CD4-positive, alpha-beta T cell treated with Interleukin-12 subunit alpha and Interleukin-12 subunit beta, for 1 hour (primary cell): ENCODE measurements at places on chromosomes 16 and 17.
A peak's percentile ranks its signal among the peaks of the same experiment; 100 is the strongest.

DNA sequence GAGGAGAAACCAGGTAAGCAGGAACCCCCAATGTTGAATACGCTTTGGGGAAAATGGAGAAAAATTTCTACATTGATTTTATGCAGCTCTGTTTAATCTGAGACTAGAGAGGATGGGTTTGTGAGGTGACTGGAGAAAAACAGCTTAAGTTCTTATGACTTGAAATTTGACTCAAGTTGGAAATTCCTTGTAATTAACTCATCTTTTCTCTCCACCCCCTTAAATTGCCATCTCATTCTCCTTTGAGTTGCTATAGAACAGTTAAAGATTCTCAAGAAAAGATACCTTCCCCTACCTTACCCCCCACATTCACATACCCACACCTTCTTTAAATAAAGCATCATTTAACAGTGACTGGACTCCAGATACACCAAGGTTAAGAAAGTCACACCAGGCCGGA is 24.2 kb downstream of the ZNRF1 start:
- DNase-seq: no peak

GRCh38 chr17:5759501-5759925 is 175.2 kb upstream of the NLRP1 start:
- no peak for DNase-seq

GRCh38 chr17:78366109-78366848 is 6.4 kb upstream of the SOCS3 start:
- no peak for DNase-seq

- no peak for DNase-seq
Observed at GRCh38 chr16:86953631-86954391, 363.4 kb downstream of the C16orf95 start.

GRCh38 chr17:46154151-46154816 is 38.9 kb downstream of the KANSL1 start:
- peak; percentile 42 for DNase-seq

DNA sequence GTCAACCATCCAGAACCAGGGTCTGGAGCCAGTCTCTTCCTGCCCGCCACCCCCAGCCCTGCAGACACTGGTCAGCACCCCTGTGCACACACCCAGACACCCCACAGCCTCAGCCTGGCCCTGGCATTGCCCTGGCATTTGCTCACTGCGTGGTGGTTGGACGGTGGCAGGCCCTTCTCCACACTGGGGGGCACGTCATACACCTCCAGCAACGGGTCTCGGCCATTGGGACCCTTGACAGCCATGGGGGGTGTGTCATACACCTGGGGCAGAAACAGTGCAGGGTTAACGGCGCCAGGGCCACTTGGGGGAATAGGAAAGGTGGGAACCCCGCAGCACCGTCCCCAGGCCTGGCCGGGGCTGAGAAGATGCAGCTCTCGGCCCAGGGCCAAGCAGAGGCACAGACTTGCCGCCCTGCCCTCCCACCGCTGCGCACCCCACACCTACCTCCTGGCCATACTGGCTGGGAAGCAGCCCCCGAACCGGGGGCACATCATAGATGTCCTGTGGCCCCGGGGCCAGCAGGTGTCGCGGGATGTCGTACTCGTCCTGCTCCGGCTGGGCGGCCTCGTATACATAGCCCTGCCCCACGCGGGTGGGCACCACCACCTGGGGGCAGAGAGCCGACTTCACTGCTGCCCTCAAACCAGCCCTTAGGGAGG is 14.6 kb downstream of the BCAR1 start:
- no peak for DNase-seq

GRCh38 chr17:62804822-62805221 is 3.3 kb downstream of the MARCHF10 start:
- DNase-seq: no peak

DNA sequence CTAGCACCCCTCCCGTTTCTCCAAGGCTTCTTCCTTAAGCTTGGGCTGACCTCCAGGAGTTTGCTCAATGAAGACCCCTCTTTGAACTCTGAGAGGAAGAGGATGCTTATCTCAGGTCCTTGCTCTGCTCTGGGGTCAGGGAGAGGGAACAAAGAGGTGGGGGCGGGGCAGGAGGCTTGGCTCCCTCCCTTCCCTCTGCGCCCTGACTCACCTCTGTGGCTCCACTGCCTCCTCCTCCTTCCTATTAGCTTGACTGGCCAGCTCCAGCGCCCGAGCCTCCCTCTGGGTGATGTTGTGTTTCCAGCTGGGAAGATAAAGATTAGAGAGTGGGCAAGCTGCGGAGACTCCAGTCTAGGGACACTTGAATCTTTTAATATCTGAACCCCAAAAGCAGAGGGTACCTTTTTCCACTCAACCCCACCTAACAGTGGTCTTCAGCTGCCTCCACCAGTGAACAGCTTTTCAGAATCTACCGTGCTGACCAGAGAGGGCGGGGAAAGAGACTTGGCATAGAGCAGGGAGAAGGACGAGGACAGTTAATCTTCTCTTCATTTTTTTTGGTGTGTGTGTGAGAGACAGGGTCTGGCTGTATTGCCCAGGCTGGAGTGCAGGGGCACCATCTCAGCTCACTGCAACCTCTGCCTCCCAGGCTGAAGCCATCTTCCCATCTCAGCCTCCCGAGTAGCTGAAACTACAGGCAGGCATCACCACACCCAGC is 6.7 kb downstream of the GIP start:
- no peak for DNase-seq

DNA sequence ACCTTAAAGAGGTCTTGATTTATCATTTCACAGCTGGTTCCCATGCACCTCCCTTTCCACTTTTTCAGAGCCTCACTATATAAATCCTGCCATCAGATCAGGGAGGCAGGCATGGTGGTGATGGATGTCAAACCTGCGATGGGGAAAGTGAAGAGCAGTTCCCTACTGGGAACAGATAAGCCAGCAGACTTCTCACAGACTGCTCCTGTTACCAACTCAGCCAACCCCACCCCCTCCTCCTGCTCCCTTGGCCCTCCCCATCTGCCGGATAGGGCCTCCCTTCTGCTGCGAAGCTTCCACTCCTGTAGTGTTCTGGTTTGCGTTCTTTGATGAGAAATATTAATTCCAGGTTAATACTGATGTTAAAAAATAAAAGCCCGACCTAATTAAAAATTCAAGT is 232.1 kb downstream of the STX8 start:
- no peak for DNase-seq

DNA sequence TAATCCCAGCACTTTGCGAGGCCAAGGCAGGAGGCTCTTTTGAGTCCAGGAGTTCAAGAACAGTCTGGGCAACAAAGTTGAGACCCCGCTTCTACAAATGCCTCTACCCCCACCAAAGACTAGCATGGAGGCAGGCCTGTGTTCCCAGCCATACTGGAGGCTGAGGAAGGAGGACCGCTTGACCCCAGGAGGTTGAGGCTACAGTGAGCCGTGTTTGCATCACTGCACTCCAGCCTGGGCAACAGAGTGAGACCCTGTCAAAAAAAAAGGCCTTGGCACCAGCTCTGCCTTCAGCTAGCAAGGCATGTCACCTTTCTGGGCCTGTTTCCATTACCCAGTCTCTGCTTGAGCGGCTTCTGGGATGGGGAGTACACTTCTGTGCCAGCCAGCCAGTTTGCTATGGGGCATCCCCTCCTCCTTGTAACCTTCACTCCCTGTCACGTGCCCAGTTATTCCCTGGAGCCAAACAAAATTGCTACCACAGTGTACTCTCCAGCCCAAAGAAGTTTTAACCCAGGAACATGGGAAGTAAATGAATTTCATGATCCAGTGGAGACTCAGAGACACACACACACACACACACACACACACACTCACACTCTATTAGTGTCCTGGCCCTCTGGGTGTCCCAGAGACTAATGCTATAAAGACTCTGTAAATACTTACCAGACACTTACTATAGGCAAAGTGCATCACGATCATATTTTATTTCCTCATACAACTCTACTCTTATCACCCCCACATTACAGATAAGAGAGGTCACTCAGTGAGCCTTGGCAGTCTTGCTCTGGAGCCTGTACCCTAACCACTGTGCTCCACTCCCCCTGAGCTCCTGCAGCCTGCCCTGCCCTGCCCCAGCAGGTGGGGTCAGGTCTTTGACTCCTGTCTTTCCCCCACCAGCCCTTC is 2.5 kb downstream of the CISD3 start:
- no peak for DNase-seq

DNA sequence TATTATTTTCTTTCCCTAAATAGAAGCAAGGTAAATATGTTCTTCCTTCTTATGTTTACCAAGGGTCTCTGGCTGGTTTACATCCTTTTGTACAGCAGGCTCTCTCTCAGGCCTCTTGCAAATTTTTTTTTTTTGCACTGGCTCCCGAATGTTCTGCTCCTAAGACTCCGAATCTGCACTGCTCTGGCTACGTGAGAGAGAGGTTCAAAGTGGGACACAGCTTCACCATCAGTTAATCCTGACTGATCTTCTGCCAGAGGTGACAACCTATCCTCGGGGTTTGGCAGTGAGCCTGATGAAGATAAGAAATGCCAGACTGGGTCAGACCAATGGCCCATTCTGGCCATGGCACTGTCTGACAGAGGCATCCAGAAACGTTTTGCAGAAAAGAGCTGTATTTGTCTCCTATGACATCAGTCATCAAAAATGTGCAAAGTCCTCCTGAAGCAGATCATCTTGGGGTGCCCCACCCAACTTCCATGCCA is 136.9 kb downstream of the GRIN2A start:
- DNase-seq: no peak

GRCh38 chr16:12252616-12253015 is 276.1 kb downstream of the SNX29 start:
- DNase-seq: no peak

DNA sequence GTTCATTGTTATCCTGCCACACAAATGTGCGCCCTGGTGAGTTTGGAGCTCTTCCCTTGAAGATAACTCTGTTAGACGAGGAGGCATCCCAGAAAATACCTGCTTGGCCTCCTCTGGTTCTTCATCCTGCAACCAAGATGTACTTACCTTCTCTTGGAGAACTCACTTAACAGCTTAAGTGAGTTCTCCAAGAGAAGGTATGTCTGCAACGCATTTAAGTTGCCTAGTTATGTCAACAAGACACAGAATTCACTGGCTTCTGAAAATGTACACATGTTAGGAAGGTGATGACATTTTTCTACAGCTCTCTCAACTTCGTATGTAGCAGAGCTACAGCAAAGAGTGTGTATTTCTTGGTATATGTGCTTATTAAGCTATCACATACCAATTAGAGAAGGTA is 78.6 kb upstream of the NOG start:
- no peak for DNase-seq

DNA sequence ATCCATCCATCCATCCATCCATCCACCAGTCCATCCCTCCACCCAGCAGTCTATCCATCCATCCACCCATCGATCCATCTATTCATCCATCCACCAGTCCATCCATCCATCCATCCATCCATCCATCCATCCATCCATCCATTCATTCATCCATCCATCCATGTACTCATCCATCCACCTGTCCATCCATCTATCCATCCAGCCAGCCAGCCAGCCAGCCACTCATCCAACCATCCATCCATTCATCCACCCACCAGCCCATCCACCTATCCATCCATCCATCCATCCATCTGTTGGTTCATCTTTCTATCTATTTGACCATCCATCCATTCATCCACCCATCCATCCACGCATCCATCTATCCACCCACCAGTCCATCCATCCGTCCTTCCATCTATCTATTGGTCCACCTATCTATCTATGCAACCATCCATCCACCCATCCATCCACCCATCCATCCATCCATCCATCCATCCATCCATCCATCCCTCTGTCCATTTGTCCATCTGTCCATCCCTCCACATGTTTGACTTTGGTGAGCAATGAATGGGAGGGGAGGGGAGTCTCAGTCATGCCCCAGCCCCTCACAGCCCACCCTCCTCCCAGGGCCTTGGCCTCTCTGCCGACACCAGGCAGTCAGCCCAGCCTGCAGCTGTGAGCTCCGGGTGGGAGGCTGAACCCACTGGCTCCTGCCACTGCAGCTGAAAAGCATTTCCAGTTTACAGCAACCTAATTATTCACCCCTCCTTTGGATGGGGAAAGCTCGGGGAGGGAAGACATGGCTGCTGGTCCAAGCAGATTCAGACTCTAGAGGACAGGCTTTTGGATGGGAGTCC is 38.1 kb upstream of the SSTR5 start:
- no peak for DNase-seq

GRCh38 chr17:67328026-67328425 is 38.4 kb downstream of the PSMD12 start:
- no peak for DNase-seq

GRCh38 chr17:21295036-21295952 is 10.8 kb downstream of the MAP2K3 start:
- DNase-seq: no peak

GRCh38 chr17:72872396-72872795 is 220.1 kb downstream of the SLC39A11 start:
- DNase-seq: no peak

- DNase-seq: peak; percentile 28
Observed at GRCh38 chr16:85461814-85462713, 151.1 kb upstream of the GSE1 start.

DNA sequence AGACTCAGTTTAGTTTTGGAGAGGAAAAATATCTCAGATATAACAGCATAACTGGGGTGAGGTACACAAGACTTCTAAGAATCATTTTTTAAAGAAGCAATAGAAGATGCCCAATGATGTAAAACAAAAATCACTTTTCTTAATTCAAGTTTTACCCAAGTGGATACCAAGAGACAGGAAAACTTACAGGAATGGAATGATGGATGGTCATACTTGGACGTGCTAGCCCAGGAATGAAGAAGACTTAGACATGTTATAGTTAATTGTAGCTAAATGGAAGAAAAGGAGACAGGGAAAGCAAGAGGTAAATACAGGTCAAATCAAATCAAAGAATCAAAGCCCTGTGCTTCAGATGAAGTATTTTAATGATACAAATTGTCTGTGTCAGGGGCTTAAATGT is 312.7 kb upstream of the KCNJ16 start:
- no peak for DNase-seq

DNA sequence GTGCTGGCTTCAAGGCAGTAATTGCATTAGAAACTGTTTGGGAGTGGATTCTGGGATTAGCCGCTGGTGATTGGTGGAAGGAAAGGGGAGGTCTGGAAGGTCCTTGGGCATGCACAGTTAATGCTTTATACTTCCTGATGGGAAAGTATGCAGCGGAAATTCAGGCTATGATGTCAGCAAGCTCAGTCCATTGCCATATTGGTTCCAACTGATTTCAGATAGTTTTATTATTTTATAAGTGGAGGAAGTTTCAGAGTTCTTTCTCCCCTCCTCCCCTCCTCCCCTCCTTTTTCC is 8.1 kb upstream of the CMTR2 start:
- no peak for DNase-seq

- DNase-seq: no peak
Observed at GRCh38 chr16:1494129-1494640, 1.0 kb downstream of the TELO2 start.

DNA sequence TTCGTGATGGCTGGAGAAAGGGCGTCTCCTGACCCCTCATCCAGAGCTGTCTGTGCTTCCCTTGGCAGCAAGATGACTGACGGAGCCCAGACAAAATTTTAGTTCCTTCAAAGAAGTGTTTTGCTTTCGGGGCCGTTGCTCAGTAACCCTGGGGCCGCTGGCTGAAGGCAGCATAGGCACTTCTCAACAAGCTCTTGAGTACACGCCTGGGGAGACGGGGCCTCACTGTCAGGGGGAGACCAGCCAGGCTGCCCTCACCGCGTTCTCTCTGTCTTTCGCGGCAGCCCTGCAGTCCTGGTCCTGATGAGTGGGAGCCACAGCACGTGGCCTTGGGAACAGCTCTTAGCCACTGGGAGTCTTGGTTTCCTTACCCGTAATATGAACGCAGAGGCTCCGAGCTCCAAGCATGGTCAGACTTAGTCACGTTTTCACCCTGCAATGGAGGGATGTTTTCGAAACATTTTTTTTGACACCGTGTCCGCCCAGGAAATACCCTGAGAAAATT is 86.0 kb downstream of the IRF8 start:
- peak; percentile 27 for DNase-seq
